Fibroblast of skin of scalp (primary cell): ENCODE measurements at places on chromosomes 7 and 10.

GRCh38 chr7:32462977-32463376 lies 27.2 kb downstream of the LSM5 start:
- no peak for DNase-seq

GRCh38 chr7:6165075-6165474 lies 107.3 kb downstream of the CYTH3 start:
- DNase-seq, result no peak

DNA sequence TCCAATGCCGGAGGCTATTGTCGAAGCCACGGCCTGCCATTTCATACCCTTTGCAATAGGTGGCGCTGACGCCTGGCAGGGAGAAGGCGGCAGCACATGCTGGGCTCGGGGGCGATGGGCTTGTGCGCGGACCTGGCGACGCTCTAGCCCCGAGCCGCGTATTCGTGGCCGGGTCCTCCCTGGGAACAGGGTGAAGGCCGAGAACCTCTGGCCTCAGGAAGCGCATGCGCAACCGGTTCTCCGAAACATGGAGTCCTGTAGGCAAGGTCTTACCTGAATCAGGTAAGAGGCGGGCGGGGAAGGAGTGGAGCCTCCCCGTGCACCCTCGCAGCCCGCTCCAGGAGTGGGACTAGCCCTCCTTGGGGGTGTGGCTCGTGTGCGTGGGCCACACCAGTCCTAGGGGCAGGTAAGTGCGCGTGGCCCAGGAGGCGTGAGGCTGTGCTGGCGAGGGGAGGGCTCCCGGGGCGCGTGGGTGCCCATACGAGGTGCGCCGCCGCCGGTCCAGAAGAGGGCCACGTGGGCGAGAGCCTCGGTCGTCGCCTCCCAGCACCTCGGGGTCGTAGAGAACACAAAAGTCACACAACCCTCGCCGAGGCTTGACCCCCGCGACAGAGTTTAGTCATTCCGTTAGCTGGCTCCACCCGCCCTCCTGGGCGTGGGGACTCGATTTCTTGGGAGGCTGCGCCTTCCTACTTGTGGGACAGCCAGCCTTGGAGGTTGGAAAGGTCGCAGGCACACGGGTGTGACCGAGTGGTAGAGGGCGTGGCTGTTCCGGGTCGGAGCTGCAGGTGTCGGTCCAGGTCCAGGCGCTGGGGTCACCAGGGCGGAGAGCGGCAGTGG lies 5.6 kb upstream of the MEST start:
- no peak for DNase-seq

DNA sequence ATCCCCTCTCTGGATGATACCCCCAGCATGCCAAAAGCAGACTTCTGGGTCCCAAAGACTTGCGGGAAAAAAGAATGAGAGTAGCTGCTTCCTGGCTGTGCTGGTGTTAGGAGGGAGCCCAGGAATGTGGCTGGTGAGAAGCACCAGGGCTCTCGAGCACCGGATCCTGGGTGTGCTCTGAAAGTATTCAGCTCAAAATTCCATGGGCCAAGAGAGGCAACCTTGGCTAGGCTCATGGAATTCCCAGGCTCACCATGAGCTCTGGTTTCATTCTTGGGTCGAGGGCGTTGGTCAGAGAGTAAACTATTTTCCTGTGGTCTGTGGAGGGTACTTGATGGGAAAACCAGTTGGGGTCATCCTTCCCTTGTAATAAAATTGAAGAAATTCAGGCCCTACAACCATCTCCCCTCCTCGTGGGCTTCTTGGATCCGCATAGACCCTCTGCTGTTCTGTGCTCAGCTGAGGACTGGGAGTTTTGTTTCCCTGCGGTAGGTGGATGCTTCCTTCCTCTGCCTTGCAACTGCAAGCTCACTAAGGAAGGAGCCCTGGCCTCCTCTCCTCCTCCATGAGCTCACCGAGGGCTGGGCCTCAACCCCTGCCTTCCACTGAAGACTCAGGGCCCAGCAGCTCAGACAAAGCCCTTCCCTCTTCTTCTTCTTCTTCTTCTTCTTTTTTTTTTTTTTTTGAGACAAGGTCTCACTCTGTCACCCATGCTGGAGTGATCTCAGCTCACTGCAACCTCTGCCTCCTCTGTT lies 34.5 kb upstream of the AQP1 start:
- DNase-seq, result no peak

GRCh38 chr7:127732306-127732705 lies 80.3 kb downstream of the SND1 start:
- no peak for DNase-seq

DNA sequence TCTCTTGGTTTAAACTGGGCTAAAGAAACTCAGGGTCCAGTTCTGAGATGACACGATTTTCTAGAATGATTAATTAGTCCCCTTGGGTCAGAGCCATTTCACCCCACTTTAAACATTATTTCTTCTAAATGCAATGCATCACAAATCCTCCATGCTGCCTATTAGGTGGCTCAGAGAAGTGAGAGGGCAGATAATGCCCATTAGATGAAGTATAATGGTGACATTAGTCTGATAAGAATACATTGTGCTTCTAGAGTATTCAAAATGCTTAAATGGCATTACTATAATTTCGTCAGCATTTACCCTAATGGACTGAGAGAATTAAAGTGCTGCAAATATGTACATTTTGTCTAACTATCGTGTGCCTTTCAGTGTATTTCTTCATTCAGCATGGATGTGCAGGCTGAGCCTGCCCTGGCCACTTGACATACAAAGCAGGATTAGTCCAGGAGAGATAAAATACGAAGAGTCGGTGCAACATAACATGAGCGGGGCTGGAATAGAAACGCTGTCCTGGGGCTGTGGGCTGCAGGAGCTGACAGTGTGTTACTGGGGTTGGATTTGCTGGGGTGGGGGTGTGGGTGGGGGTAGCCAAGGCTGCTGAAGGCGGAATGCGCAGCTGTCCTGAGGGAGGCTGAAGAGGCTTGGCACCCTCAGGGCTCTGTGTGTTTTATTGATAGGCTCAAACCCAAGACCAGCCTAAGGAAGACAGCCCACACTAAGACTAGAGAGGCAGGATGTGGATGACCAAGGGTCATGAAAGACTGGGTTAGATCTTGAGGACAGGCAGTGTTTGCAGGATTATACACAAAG lies 52.8 kb upstream of the KLF6 start:
- no peak for DNase-seq

- DNase-seq, result peak; percentile 74
Measured at GRCh38 chr10:4704034-4704545, 121.9 kb upstream of the AKR1E2 start.

DNA sequence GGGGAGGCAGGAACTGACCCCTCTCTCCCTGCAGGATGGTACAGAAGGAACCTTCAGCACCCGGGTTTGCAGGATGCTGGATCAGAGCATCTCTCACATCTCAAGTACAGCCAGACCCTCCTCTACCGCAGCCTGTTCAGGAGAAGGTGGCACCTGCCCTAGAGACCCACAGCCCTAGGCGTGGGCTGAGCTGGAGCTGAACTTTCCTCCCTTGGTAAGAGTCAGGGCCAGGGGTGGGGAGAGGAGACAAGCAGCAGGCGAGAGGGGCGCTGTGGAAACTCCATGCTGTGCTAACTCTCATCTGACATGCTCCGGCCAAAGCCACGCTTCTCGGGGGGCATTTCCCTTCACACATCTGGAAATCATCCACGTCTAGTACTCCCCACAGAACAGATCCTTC lies 154.4 kb downstream of the DIP2C start:
- DNase-seq, result no peak

GRCh38 chr10:113620511-113620910 lies 43.3 kb downstream of the NRAP start:
- DNase-seq, result no peak

GRCh38 chr7:27118580-27118979 lies 12.0 kb downstream of the HOXA4 start:
- DNase-seq, result no peak

GRCh38 chr10:34884272-34884952 lies 69.3 kb upstream of the PARD3 start:
- no peak for DNase-seq

DNA sequence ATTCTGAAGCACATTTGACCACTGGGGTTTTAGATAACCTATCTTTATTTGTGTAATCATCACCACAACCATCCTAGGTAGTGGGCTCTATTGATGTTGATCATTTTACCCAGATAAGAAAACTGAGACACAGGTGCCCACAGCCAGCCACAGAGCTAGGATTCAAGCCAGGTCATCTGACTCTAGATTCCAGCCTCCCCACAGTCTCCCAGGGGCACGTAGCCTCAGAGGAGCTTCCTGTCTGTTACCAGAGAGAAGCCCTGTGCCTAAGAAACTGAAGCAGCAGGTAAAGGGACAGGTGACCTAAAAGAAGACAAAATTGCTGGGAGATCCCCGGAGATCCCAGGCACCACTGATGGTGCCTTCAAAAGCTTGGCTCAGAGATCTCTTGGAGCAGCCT lies 55.8 kb downstream of the ALOX5 start:
- DNase-seq, result no peak

GRCh38 chr10:117135480-117136140 lies 2.5 kb downstream of the VAX1 start:
- DNase-seq, result no peak

DNA sequence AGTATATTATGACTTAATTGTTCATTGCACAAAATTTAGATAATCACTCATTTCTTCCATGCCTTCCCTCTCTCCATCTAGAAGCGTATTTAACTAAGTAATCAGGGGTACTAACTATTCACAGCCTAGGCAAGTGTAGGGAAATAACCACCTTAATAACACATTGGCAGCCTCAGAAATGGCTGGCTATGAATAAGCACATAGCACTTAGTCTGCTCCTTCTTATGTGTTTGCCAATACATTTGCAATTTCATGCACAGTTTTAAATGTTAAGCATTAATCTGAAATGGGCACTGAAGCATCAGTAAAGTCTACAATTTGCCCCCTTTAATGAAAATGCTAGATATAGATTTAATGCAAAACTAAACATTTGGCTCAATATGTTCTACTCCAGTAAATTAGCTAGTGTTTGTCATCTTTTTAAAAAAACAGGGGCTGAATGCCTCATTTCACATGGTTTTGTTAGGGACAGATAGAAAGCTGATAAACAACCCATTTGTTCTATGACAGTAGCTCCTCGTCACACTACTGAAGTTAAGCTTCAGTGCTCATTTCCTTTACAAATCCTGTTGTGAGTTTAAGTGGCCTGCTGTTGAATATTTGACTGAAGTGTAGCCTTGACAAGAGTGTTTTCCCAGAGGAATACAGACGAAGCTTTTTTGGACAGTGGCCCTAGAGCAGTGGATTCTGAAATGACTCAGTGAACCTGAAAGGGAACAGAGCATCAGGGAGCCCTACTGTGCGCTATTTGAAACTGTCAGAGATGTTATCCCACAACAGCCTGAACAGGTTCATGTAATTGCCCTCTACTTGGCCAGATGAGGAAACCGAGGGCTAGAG lies 30.5 kb downstream of the HHEX start:
- no peak for DNase-seq

DNA sequence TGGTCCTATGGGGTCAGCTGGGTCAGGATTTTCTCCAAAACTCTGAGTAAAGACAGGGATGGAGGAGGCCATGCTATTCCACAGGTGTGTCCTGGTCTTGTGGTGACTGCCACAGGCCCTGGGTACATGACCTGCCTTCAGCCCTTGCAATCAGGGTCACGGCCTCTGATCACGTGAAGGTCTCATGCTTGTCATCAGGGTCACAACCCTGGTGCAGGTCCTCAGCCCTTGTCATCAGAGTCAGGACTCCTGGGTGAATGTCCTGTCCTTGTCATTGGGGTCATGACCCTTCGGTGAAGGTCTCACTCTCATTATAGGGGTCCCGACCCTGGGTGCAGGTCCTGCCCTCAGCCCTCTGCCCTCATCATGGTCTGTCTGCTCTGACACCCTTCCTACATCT lies 21.9 kb upstream of the TBRG4 start:
- no peak for DNase-seq

- peak; percentile 53 for DNase-seq
Measured at GRCh38 chr10:60270426-60270825, 119.2 kb downstream of the ANK3 start.

DNA sequence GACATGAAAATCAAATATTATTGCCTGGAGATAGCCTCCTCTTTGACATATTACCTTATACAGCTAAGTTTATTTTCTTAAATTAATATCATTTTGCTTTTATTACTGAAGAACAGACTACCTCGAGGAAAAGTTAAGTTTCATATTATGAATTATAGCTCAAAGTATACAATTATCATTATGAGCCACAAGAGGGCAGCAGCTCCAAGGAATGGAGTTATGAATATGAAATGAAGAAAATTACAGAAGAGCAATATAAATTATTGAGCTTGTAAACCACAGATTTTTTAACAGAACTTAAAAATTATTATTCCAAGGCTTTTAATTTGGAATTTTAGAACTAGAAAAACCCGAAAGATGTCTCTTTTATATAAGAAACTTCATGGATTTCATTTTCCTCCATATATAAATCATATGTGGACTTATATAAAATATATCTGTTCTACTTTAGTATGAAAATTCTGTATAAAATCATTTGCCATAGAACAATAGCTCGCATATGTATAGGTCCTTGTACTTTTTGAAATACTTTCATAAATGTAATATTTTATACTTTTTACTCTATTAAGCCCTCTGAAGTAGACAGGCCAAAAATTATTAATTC lies 40.1 kb downstream of the IQUB start:
- DNase-seq, result peak; percentile 32

DNA sequence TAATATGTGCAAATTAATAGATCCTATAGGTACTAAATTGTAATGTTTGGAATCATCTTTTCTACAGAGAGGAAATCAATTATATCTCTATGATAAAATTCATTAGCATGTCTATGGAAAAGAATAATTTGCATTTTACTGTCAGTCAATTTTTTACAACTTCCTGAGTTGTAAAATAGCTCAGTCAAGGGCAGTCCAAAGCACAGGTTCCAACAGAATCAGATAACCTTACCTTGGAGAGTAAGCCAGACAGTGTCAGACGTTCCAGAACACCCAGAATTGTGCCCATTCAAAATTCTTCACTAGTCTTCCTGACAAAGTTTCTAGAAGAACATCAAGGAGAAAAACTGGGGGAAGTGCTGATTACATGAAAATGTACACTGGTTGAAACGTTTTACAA lies 31.1 kb upstream of the IMMP2L start:
- no peak for DNase-seq

- no peak for DNase-seq
Measured at GRCh38 chr7:120404042-120404441, 131.1 kb downstream of the KCND2 start.

DNA sequence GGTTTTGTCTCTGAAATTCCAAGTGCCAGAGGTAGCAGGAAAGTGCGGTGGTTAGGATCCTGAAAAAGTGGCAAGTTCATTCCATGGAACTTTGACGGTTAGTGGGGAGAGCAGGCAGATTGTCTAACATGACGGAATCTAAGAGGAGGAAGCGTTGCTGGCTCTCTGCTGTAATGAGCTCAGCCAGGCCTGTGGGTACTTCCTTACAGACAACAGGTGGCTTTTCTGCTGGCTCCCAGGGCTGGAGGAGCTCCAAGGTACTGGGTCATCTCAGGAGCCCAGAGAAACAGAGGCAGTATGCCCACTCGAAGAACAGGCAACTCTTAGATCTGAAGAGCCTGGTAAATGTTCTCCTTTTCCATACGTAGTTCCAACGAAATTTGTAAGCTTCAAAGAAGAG lies 3.1 kb upstream of the AIFM2 start:
- DNase-seq, result no peak
